ENCODE measurements at places on chromosomes 1 and 21.

- no peak for DNase-seq
Observed at GRCh38 chr1:245790441-245790840, 635.7 kb downstream of the KIF26B start.

- no peak for DNase-seq
Observed at GRCh38 chr1:83760226-83761021, 238.5 kb downstream of the TTLL7 start.

GRCh38 chr1:178076607-178077006, 17.3 kb upstream of the RASAL2 start:
- DNase-seq = no peak

DNA sequence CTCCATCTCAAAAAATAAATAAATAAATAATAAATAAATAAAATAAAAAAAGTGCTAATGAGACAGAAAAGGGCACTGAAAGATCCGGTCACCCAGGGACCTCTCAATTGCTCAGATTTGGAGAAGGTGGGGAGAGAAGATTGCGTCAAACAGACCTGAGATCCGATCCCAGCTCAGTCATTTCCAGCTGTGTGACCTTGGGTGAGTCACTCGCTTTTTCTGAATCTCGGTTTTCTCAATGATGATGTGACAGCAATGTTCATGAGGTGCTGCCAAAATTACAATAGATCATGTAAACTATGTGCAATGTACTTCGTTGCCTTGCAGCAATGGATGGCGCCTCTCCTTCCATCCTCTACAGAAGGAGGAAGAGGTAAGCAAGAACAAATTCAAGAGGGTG, 11.1 kb upstream of the MEF2D start:
- DNase-seq = no peak

GRCh38 chr21:30227633-30228404, 11.9 kb upstream of the CLDN8 start:
- no peak for DNase-seq

DNA sequence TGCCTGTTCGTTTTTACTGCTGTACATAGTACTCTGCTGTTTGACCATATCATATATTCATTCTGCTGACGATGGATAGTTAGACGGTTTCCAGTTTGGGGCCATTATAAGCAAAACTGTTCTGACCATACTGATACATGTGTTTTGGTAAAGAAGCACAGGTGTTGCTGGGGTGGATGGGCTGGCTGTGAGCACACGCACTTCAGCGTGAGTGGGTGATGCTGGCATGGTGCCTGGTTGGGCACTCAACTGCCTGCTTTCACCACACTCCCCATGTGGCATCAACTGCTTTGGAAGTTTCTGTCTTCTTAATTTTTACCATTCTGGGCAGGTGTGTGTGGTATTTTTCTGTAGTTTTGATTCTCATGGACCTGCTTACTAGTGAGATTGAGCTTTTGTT, 37.3 kb downstream of the ADARB1 start:
- no peak for DNase-seq

DNA sequence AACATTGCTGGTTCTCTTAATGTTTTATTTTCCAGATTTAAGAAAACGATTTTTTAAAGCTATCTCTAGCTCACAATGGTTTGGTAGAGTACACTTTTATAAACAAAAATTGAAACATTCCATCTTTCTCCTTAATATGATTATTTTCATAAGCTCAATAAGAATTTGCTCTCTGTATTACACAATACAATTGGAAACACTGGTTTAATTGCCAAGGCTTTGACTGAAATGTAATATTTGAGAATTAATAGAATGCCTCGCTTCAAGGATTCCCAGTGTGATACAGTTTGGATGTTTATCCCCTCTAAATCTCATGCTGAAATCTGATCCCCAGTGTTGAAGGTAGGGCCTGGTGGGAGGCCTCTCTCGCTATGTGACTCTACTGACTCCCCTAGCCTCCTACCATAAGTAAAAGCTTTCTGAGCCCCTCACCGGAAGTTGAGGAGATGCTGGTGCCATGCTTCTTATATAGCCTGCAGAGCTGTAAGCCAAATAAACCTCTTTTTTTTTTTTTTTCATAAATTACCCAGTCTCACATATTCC, 67.4 kb downstream of the DDAH1 start:
- no peak for DNase-seq
